ENCODE measurements at places on chromosomes 2 and 18. TPM values are rescaled to one million over a fixed set of nuclear protein-coding genes. Genes with fewer than 3 reads are reported as not detected.

Gene EDAR
- polyA plus RNA-seq: 3.9 TPM

Gene CFAP53
- 0.34 TPM for polyA plus RNA-seq

Gene TMEM169
- 0.65 TPM for polyA plus RNA-seq

Gene PSTPIP2
- polyA plus RNA-seq: 4.7 TPM

Gene ELAC1
- polyA plus RNA-seq: 6.9 TPM

Gene SETBP1
- polyA plus RNA-seq: 12.6 TPM

Gene PRKAG3
- not detected for polyA plus RNA-seq

Gene DNER
- polyA plus RNA-seq: 2.9 TPM

Gene CENPA
- 0.53 TPM for polyA plus RNA-seq

Gene TMEFF2
- 3.5 TPM for polyA plus RNA-seq

Gene CPLX4
- not detected for polyA plus RNA-seq

GRCh38 chr18:10379522-10379921 lies 74.9 kb upstream of the APCDD1 start:
- no peak for DNase-seq

GRCh38 chr2:31333046-31333445 lies 81.5 kb downstream of the XDH start:
- DNase-seq: no peak

DNA sequence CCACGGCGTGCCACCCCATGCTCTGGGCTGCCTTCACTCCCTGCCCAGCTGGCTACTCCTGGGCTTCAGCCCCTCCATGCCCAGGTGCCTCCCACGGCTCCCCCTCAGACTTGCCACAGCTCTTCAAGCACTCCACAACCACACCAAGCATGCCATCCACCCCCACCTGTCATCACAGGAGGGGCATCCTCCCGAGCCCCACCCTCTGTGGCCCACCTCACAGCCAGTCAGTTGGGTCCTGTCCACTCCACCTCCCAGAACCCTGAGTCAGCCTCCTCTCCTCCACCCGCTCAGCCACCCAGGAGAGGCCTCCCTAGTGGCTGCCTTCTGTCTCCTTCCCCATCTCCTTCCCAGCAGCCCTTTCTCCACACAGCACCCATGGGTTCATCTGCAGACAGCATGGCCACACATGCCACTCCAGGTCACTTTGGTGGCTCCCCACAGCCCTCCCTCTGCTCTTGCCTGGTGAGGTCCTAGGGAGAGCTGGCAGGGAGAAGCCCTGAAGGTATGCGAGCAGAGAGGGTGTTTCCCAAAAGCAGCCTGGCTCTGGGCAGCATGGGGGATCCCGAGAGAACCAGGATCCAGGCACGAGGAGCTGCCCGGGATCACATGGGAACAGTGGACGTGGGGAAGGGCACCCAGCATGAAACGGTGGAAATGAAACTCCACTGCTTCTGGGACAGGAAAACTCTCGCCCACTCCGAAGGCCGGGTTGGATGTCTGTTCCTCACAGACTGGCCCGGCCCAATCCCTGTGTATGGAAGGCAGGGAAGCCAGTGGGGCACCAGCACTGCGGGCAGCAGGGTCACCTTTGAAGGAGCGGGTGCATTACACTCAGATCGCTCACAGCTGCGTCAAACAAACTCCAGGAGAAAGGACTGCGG lies 2.7 kb downstream of the LIMS2 start:
- DNase-seq: no peak

DNA sequence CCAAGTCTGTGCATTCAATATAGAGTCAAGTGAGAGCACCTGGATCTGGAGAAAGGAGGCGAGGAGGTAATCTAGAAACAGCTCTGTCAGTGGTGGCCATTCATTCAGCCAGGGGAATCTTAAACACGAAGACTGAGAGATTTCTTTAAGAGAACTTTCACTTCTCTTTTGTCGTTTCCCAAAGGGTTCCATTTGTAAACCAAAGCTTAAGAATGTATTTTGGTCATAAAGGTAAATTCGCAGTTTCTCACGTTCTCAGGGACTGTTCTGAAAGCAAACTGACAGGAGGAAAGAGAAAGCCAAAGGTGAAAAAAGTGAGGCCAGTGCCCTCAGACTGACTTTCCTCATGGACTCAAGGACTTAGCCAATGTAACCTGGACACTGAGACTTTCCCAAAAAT lies 513.5 kb downstream of the CMPK2 start:
- no peak for DNase-seq

GRCh38 chr18:23920054-23920453 lies 94.5 kb upstream of the TTC39C start:
- DNase-seq: no peak

- no peak for DNase-seq
These were observed 1235.7 kb downstream of the DPP10 start for GRCh38 chr2:115678129-115678528.

Data from urinary bladder (tissue), 4 donors.